ENCODE measurements at places on chromosomes 7 and 10. TPM values are rescaled to one million over a fixed set of nuclear protein-coding genes. Genes with fewer than 3 reads are reported as not detected.

Gene AOC1
- total RNA-seq = not detected

Gene SLC16A9
- not detected for total RNA-seq

Gene PARD3
- total RNA-seq = 45.8 TPM

Gene SOSTDC1
- 0.73 TPM for total RNA-seq
